Non-pigmented ciliary epithelial cell (primary cell): ENCODE measurements at places on chromosomes 16 and 17.

DNA sequence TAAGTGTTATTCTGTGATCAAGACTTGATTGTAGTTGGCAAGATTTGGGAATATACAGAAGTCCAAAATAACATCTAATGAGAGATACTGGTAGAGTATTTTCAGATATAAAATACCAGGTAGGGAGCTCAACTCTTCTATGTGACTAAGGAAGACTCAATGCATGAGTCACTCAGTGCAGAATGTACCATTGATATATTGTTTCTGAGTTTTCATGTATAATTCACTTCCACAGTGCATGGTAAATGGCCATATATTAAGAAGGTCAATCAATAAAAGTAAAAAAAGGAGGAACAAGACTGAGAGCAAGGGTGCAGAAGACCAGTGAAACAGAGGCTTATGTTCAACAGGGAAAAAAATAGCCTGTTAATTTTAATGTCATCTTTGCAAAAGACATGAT lies 1387.9 kb downstream of the CDH8 start:
- DNase-seq = no peak

GRCh38 chr16:65305266-65305959 lies 183.6 kb upstream of the CDH11 start:
- no peak for DNase-seq

DNA sequence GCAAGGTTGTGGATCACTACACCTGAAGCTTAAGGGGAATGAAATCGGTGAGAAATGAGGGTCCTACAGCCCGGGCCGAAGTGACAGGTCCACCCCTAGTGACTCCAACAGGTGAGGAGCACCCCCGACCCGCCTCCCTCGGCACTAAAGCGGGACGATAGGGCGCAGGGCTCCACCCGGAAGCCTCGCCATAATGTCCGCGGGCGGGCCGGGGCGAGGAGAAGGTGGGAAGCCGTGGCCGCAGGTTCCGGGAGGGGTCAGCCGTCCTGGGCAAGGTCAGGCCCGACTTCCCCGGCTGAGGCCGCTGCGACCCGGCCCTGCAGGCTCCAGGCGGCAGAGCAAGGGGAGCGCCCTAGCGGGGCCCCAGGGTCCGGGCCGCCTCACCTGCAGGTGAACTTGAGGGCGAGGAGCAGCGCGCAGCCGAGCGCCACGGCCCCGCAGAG lies 543 bp downstream of the TXNDC11 start:
- no peak for DNase-seq

DNA sequence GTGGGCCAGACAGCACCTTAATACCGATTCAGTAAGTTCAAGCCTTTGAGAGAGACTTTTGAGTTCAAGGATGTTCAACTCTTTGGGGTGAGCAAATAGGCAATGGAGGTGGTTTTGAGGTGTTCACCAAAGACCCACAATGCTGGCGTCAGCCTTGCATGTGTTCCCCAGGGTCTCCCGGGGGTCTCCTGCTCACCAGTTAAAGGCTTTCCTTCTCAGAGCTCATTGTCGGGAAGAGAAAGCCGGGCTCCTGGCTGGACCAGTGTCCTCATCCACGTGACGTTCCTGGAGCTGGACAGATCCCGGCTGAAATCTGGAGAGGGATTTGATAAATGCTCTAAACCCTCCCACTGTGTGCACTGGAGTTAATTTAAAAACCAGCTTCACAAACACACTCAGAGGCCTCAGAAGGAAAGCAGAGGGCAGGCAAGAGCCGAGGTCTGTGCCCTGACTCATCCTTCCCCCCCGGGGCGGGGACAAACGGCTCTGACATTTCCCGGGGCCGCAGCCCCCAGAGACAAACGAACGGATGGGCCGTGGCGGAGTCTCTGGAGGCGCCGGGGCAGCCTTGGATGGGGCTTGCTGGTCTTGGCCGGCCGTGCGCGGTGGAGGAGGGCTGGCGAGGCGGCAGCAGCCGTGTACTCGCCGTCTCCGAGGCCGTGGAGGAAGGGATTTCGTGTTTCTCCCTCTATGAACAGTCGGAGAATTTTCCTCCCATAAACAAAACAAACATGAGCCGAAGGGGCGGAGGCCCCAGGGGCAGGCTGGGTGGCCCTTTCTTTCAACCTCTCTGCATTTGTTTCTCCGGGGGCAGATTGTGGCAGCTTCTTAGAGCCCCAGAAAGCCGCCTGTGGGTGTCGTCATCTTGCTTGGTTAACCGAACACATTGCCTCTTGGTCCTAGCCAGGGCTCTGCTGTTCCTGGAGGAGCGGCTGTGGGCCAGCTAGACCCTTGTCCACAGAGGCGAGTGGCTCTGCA lies 94.2 kb downstream of the NTN1 start:
- peak; percentile 14 for DNase-seq

DNA sequence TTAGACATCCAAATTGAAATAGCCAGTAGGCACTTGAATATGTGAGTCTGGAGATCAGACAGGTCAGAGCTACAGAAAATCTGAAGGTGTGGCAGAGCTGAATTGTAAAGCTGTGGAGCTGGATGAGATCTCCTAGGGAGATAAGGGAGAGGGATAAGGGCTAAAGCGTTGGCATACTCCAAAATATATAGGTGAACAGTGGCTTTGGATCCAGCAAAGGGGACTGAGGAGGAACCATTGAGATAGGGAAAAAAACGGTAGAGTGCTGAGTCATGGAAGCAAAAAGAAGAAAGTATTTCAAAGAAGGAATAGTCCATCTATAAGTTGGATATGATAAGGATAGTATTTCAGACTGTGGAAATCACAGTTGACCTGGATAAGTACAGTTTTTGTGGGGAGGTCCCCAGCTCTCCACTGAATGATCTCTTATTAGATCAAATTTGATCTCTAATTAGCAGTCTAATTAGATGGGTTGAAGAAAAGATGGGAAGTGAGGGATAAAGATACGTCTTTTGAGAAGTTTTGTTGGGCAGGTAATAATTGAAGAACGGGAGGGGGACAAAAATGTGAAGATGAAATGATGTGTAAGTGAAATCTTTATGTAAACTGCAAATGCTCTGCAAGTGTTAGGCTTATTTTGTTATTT lies 587 bp upstream of the DBF4B start:
- no peak for DNase-seq

DNA sequence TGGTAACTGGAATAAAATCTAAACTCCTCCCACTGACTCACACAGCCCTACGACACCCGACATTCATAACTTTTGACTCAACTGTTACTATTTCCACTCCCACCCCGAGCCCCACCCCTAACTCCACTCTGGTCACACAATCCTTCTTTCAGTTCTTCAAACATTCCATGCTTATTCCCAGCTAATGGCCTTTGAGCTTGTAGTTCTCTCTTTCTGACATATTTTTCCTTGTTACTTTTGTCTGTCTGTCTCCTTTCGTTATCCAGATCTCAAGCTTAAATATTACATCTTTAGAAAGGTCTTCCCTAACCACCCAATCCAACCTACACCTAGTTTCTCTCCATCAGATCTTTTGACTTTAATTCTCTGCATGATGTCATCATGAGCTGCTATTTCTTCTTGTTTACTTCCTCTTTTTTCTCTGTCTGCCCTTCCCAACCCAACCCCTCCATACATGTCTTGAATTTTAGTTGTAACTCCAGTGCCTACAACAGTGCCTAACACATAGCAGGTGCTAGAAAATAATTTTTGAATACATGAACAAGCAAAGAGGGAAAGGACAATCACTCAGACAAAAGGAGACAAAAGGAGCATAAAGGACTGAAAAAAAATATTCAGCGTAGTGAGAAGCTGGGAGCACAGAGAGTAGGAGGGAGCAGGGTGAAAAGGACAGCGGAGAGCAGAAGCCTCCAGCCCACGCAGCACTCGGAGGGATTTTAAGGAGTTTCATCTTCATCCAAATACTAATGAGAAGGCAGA lies 65.2 kb upstream of the SMIM36 start:
- no peak for DNase-seq

GRCh38 chr16:51621610-51622009 lies 470.5 kb upstream of the SALL1 start:
- no peak for DNase-seq

- no peak for DNase-seq
Measured at GRCh38 chr17:14198013-14198412, 38.6 kb downstream of the CDRT15 start.
